ENCODE measurements at places on chromosomes 6 and 20. TPM values are rescaled to one million over a fixed set of nuclear protein-coding genes. Genes with fewer than 3 reads are reported as not detected.
A peak's percentile ranks its signal among the peaks of the same experiment; 100 is the strongest.

Gene PFDN4
- 22.2 TPM for total RNA-seq

Gene RSPO3
- total RNA-seq = not detected

Gene SAMD10
- total RNA-seq = 12.0 TPM

Gene WFDC12
- total RNA-seq = not detected

Gene LY6G6C
- total RNA-seq = not detected

Gene AKAP12
- total RNA-seq = 0.05 TPM

- peak; percentile 37 for DNase-seq
Observed at GRCh38 chr20:31721408-31722256, 1.0 kb downstream of the BCL2L1 start.

DNA sequence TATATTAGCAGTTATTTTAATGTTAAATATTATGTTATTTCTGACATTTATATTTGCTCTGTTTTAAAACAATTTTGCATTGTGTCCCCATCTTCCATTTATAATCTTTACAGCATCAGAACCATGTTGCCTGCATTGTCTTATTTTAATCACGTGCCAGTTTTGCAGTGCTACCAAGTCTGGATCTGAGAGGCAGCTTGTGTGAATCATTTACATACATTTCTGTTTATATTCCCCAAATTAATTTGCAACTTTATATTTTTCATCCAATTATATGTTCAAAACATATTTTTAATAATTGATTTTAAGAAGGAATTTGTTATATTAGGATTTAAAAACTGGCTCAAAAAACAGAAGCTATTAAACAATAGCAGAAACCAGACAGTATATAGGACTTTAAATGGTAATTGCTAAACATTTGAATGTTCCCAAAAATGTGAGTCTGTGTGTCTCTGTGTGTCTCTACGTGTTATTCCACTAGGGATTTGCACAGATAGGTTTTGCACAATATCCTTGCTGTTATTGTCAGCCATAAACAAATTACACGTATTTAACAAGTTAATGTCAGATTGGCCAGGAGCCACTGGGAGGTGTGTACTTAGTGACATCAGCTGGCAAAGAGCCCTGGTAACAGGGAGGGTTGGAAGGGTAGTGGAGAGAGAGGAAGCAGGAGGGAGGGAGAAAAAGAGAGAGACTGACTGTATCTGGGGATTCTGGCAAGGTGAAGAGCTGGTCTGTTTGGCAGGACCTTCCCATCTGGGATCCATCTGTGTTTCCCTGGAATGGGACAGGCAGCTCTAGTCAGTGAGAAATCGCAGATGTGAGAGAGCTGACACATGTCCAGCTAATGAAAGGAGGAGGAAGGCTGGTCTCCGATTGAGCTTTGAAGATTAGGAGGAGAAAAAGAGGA is 72.1 kb downstream of the CBFA2T2 start:
- no peak for DNase-seq

DNA sequence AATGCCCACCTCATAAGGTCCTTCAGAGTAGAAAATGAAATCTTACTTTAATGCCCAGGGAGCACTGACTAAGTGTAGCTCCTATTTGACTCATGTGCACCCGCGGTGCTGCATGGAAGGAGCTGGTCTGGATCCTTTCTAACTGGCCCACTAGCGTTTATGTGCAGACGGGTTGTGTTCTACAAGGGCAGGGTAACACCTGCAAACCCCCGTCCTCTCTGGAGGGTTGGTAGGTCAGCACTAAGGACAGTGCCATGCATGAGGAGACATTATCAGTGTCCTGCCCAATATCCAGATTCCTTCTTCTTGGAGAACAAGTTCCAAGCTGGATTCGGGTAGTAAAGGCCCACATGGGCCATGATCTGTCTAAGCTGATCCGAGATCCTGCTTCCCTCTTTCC is 140.3 kb downstream of the ANKRD60 start:
- no peak for DNase-seq

DNA sequence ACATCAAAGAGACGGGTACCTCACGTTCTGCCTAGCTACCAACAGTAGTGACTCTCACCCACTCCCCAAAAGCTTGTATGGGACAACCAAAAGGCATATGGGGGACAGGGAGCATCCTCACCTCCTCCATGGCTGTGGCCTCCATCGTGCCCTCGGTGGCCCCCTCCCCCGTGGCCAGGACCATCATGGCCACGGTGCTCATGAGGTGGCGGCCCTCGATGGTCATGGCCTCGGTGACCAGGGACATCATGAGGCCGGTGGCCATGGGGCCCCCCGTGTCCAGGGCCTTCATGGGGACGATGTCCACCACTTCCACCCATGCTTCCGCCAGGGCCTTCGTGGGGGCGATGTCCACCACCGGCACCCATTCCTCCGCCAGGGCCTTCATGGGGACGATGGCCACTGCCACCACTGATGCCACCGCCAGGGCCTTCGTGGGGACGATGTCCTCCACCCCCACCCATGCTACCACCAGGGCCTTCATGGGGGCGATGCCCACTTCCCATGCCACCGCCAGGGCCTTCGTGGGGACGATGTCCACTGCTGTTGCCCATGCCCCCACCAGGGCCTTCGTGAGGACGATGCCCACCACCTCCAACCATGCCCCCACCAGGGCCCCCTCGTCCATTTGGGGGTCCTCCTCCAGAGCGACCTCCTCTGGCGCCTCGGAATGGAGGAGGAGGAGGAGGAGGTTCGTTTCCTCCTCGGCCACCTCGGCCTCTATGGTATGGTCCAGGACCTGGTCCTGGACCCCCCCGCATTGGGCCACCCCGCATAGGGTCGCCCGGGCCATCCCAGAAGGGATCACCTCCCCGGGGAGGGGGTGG is 15.0 kb downstream of the PPP1R10 start:
- no peak for DNase-seq

DNA sequence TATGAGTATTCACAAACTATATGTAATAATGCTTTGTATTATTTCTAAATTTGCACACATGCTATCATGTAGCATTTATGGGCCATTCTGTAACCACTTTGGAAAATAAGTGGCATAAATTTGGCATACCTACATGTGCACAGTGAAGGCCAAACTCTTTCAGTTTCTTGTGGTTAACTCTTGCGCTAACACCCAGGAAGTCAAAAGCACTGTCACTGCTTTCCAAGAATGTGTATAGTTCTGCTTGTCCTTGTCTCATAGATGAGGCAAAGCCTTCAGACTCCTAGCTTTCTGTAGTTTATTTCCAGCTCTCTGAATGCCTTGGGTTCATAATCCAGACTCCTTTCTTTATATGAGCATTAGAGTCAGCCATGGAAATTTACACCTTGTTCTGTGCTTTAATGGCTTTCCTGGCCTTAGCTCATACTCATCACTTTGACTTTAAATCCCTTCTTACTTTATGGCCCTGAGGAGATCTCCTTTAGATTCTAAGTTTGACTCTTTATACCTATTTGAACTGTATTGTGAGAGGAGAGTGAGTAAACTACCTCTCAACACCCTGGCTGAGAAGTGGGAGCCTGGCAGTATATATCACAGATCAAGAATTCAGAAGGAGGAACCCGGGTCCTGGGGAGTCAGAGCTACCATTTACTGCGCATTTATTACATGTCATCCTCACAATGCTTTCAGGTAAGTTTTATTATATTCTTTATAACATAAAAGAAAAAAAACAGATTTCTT is 949 bp upstream of the SLC17A3 start:
- DNase-seq = no peak

DNA sequence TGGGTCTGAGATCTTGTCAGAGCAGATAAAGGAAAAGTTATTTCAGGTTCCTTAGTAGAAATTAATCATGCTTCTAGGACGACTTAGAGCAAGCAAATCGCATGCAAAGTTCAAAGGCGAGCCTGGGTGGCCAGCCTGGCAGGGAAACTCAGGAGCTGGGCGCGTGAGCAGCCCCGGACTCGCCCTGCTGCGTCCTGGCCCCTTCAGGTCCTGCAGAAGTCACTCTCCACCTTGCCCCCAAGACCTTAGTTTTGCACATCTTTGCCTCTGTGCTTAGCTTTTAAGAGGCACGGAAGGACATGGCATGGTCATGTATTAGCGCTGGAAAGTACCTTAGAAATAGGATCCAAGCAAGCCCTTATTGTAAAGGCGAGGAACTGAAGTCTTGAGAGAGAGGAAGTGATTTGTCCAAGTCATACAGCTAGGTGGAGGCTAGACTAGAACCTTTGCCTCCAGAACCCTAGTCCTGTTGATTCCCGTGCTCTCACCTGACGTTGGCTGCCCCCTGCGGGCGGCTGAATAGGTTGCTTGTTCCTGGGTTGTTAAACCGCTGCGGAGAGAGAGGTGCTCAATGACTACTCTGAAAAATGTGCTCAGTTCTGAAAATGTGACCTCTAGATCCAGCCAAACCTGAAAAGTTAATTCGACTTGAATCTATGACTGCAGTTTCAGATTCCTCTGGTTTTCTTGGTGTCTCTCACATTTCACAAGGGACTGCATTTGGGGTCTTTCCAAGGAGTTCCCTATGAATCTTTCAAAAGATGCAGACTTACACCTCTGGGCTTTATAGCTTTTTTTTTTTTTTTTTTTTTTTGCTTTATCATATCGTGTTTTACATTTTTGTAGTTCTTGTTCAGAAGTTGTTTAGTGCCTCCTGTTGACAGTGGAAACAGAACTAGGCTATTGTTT is 2.7 kb downstream of the MYB start:
- peak; percentile 89 for DNase-seq

DNA sequence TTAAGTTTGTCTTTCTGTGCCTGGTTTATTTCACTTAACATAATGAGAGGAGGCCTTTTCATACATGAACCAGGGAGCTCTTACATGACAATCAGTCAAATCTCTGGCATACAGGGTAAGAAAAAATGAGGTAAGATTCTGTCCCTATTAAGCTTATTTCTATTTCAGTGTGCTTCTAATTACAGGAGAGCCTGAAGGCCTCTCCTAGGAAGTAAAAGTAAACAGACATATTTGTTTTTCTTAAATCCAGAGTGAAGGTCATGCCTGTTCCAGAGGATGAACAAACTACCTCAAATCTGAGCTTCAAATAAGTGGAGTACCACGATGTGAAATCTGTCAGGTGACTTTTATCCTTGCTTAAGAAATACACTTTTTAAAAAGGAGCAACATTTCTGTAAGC is 72.6 kb downstream of the POPDC3 start:
- no peak for DNase-seq

- no peak for DNase-seq
Observed at GRCh38 chr20:2315440-2315778, 19.6 kb downstream of the TGM3 start.

GRCh38 chr6:130933712-130934200 is 106.5 kb downstream of the SMLR1 start:
- DNase-seq = no peak

GRCh38 chr6:124869416-124869815 is 92.8 kb upstream of the RNF217 start:
- no peak for DNase-seq

- DNase-seq = no peak
Observed at GRCh38 chr6:26161322-26161721, 74.1 kb downstream of the HFE start.
